Hippocampal formation (tissue), 2 donors: ENCODE measurements at places on chromosomes 12 and 14.
A peak's percentile ranks its signal among the peaks of the same experiment; 100 is the strongest.

DNA sequence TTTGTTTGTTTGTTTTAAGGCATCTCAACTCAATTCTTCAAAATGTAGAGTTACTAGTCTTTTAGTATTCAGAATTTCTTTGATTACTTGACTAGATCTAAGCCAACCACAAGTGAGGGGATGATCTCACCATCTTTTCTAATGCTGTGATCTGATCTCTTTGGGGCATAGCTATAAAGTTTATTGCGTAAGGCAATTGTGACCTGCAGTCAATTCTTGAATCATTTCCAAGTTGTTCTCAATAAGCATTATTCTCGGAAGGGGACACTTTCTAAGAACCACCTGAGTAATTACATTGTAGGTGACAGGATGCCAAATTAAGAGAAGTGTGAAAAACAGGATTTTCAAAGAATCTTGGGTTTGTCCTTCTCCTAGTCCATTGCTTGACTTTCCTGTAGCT lies 13.1 kb downstream of the DACT1 start:
- no peak for DNase-seq

- no peak for DNase-seq
These were observed 22.3 kb upstream of the CHGA start for GRCh38 chr14:92900660-92901059.

GRCh38 chr12:90084018-90084417 lies 375.4 kb upstream of the ATP2B1 start:
- DNase-seq: no peak

DNA sequence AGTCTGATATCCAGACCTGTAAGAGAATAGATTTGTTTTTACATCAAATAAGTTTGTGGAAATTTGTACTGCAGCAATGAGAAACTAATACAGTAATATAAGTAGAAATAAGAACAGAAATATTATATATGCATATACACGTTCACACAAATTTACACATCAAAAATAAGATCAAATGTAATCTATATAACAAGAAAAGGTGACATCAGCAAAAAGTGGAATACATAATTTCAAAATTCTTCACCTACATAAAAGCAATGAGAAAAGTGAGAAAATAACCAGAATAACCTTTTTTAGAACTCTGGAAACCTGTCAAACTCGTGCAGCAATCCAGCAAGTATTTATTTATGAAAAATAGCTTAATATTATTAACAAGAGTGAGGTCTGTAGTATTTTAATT lies 1124.6 kb upstream of the ATXN7L3B start:
- no peak for DNase-seq

- peak; percentile 72 for DNase-seq
These were observed 84.4 kb downstream of the VWF start for GRCh38 chr12:6039894-6040601.

- no peak for DNase-seq
These were observed 26.7 kb downstream of the CLECL1 start for GRCh38 chr12:9706086-9706685.

DNA sequence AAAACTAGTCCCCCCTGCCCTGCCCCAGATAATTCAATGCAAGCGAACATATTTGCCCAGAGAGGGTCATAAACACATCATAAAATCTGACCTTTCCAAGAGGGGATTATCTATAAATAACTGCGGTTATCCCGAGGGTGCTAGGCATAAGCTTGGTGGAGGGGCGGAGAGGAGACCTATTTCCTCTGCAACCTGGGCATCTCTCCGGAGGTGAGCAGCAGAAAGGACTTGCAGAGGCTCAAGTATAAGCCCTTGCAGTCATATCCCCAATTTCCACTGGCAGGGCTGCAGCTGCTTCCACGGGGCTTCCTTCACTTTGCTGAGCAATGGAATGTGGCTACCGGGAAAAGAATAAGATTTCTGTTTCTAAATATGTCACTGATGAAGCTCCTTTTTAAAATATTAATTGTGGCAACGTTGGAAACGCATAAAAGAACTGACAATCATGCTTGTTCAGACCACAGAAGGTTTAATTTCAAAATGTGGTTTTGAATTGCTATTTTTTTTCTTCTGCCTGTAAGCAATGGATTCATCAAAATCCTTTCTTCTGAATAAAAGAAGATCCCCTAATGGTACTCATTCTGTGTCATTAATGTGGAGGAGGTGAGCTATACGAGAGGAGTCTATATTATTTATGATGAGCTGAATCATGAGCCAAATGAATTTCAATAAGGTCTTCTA lies 268.9 kb upstream of the ATP2B1 start:
- DNase-seq: no peak

- no peak for DNase-seq
These were observed 18.6 kb downstream of the GARIN2 start for GRCh38 chr14:67207810-67208209.

DNA sequence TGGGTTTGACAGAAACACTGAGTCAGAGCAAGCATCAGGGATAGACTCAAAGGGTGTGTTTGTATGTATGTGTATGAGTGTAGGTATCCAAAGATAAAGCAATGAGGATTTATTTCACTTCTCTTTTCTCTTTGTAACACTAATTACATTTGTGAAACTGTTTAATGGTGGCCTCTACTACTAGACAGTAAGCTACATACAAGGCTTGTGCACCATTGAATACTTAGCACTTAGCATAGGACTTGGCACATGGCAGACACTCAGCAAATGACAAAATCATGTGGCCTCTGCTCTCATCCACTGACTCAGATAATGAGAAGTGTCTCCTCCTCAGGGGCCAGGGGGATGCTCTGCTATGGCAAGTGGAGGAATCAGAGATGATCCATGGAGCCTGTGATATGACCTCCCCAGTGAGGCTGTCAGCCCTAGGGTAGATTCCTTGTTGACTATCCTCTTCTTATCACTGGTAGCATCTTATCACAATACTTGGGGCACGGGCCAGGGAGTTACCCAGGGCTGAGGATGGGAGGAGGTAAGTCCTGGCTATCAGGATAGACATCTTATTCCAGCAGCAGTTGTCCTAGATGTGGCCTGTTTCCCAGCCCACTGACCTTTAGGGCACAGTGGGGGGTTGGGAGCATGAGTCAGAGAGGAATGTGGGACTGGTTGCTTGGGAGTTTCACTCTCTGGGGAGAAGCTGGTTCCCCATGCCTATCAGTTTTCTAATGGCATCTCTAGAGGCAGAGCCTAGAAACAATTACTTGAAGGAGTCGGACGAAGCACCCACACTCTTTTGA lies 71.2 kb upstream of the HOXC13 start:
- DNase-seq: no peak

GRCh38 chr12:132392389-132393244 lies 63.2 kb upstream of the GALNT9 start:
- DNase-seq: no peak

DNA sequence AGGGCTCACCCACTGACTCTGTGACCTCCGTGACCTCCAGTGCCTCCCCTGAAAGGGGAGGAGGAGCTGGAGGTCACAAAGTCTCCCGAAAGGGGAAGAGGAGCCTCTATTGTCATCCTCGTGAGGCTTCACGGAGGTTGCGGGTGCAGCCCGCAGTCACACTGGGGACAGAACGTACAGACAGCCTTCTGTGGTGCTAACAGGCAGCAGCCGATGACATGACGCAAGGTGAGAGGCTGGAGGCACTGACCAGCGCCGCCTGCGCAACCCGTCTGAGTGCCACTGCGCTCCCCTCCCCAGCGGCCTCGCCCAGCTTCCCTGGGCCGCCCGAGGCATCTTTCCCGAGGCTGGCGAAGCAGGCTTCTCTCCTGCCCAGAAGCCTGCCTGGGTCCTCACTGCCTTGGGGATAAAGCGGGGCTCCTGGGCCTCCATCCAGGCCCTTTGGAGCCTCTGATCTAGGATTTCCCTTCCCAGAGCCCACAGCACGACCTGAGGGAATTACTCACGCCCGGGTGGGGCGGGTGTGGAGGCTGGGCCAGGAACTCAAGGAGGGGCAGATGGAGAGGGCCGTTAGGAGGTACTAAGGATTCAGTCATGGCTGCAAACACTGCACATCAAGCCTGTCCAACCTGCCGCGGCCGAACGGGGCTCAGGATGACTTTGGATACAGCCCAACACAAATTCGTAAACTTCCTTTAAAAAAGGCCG lies 12.3 kb upstream of the LBHD2 start:
- no peak for DNase-seq

GRCh38 chr14:86543521-86543920 lies 1013.6 kb downstream of the FLRT2 start:
- no peak for DNase-seq

DNA sequence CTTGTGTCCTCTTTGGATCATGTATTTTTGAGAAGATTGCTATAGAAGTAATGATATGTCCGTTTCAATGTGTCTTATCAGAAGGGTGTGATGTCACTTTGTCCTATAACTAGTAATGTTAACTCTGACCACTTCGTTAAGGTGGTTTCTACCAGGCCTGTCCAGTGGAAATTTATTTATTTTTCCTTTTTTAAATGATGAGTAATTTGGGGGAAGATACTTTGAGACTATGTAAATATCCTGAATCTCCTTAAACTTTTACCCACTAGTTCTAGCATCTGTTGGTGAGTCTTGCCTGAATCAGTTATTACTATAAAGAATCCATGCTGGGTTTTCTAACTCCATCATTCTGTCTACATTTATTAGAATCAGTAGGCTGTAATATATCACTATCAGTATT lies 15.3 kb downstream of the EP400 start:
- no peak for DNase-seq

DNA sequence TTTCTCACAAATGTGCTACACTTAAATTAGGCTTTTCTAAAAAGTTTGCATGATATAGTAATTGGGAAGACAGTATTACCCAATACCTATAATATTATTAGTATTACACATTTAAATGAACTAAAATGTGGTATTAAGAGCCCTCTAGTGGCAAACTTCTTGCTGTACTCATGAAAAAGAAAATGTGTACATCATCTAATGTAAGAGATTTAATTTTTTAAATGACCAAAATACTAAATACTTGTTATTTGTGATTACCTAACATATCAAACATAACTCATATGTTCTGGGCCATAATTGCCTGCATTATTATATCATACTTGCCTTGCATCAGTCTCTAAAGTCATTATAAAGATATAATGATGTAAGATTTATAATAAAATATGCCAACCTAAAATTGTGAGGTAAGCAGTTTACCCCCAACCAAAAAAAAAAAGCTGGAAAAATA lies 64.2 kb downstream of the DNAI7 start:
- no peak for DNase-seq
